HL-60 (cell line): ENCODE measurements at places on chromosomes 4 and X.

DNA sequence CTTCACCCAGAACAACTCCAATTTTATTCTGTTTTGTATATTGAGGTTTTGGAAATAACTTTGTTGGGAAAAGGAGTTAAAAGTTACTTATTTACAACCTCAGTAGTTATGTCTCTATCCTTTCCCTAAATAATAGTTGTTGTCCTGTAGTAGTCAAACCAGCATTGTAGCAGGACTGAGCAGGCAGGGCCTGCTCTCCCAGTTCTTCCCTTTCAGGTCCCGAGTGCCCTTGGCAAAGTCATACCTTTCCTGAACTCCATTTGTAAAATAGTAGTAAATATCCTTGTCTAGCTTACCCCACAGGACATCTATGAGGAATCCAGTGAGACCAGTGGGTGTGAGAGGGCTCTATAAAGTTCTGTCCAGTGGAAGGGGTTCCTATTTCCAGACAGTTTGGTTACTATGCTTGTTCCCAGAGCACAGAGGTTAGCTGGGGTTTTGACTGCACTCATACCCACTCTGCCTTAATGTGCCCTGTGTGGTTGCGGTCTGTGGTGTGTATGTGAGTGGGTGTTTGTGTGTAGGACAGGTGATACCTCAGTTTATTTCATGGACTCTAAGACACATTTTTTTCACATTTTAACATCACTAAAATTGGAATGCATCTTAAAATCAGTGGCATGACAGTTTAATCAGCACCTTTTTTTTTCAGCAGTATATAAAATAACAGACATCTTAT lies 136.3 kb downstream of the AMMECR1 start:
- no peak for DNase-seq

DNA sequence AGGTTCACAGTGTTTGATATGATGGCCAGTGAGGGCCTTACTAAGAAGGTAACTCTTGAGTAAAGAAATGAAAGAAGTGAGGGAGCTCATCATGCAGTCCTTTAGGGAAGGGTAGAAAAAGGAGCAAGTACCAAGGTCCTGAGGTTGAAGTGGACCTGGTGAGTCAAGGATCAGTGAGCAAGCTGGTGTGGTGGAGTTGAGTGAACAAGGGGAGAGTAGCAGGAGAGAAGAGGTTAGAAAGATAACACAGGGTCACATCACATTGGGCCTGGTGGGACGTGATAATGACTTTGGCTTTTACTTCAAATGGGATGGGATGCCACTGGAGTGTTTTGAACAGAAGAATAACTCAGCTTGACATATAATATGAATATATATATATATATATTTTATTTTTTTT lies 44.7 kb downstream of the OSTC start:
- DNase-seq: no peak

DNA sequence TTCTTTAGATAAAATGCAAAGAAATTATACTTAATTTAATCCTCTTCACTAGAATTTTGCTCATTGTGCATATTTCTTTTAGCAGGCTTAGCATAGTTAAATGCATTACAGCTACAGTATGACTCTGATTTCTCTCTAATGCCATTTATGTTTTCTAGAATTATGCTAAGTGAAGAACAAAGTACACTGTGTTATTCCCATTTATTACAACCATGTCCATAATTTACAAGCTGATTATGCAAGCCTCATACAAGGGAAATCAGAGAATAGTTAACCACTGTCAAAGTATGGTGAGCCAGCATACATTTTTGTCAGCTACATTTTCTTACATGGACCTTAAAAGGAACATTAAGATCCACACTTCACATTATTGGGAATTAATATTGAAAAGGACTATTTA lies 99.1 kb downstream of the MAB21L2 start:
- DNase-seq: no peak

GRCh38 chr4:173208420-173208819 lies 39.8 kb downstream of the GALNT7 start:
- no peak for DNase-seq

GRCh38 chr4:88629826-88630225 lies 37.5 kb downstream of the HERC3 start:
- no peak for DNase-seq

GRCh38 chr4:86730310-86730709 lies 118.9 kb downstream of the SLC10A6 start:
- DNase-seq: no peak

DNA sequence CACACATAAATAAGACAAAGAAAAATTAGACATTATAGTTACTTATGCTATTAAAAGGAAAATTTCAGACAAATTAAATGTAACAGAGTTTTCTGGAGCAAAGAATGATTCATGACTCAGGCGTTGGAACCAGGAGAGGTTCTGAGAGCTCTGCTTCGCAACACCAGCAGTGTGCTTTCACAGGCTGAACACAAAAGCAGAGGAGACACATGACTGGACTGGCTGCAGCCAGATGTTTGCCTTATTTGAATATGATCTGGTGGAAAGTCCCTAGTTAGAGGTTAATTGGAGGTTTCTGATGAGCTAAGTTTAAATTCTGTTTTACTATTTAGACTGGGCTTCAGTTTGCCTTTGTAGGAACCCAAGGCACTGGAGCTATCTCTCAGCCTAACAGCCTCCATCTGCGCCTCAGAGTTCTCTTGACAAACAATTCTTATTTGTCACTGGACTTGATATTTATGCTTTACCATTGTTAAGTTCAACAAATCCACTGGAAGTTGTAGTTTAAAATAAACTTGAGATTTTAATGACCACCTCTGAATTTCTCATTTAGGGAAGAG lies 16.2 kb downstream of the BOD1L1 start:
- DNase-seq: no peak

GRCh38 chrX:109720947-109721346 lies 12.1 kb downstream of the ACSL4 start:
- peak; percentile 9 for DNase-seq

DNA sequence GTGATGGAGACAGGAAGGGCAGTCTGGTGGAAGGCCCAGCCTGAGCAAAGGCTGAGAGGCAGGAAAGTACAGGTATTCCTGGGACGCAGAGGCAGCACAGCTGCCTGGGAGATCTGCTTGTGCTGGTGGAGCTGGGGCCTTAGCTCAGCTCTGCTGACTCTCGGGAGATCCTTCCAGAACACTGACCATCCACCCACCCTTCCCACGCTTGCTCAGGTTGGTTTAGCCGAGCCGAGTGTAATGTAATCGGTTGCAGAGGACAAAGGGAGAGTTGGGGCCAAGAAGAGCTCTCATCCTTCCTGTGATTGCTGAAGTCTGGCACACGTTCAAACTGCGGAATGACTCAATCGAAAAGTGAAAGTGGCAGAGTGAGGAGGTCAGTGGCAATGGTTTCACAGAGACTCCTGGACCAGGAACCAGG lies 43.1 kb upstream of the GPR78 start:
- no peak for DNase-seq

- peak; percentile 88 for DNase-seq
These were observed 49.4 kb downstream of the LPAR4 start for GRCh38 chrX:78796916-78797315.

- no peak for DNase-seq
These were observed 316.2 kb downstream of the STIM2 start for GRCh38 chr4:27176881-27177280.

DNA sequence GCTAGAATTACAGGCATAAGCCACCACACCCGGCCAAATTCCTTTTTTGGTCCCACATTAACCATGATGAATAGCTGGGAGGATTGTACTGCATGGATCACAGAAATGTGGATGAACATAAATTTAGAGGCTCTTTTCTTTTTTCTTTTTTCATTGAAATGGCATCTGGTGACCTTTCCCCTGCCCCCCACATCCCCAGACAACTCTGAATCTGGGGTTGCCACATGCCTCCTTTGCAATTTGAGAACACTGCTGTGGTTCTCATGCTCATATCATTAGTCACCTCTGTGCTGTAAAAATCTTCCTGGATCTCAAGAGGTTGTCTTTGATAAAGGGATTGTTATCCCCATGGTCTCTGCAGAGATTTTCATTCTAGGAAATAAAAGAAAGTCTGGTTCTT lies 22.8 kb upstream of the FMR1NB start:
- no peak for DNase-seq

DNA sequence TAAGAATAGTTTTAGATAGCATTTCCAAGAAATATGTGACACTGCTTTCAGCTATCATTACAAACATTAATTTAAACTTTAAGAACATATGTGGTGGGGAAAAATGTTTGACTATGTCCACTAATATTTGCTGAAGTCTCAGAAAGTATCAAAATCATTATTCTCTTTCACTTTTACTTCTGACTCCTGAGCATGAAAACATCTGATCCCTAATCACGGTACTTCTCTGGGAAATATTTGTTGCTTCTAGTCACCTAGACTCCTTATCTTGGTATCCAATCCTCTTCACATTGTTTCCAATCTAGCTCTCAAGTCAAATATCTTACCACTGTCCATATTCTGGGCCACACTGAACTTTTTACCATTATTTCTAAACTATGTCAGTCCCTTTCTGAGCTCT lies 10.8 kb downstream of the NUDT6 start:
- no peak for DNase-seq

DNA sequence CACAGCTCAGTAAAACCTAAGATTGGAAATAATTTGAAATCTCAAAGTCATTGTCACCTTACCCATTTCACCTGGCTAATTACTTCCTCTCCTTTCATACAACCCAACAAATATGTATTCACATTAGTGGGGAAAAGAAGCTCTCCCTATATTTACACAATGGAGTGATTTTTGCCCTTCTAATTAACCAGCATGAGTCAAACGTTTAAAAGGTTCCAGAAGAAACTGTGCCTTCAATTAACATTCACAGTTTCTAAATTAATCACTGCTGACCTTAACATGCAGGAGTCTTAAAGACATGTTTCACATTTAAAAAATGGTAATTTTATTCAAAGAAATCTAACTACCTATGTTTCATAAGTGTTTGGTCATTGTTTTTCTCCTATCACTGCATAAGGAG lies 254.6 kb downstream of the CBLL2 start:
- no peak for DNase-seq

- no peak for DNase-seq
These were observed 21.8 kb upstream of the JAKMIP1 start for GRCh38 chr4:6221851-6222760.

DNA sequence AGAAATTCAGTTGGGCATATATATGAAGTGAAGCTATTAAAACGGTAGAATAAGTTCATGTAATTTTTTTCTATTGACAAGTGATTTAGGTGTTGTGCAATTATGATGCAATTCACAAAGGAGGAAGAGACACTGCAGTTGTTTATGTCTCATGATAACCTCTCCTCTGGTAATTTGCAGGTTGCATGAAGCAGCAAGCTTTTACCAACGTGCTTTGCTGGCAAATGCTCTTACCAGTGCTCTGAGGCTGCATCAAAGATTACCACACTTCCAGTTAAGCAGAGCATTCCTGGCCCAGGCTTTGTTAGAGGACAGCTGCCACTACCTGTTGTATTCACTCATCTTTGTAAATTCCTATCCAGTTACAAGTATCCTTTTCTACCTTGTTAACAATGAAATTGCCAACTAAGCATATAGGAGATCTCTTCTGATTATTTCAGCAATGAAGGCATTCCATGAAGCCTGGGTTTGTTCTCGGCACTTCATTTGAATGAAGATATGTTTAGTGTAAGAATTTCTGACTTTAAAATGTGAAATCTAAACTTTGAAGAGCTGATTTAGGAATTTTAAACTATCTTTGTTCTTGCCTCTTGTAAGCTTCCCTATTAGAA lies 3.9 kb downstream of the TMEM33 start:
- peak; percentile 92 for DNase-seq

GRCh38 chr4:108366716-108367115 lies 198.0 kb upstream of the LEF1 start:
- no peak for DNase-seq

GRCh38 chr4:137226900-137227299 lies 305.4 kb downstream of the PCDH18 start:
- no peak for DNase-seq

DNA sequence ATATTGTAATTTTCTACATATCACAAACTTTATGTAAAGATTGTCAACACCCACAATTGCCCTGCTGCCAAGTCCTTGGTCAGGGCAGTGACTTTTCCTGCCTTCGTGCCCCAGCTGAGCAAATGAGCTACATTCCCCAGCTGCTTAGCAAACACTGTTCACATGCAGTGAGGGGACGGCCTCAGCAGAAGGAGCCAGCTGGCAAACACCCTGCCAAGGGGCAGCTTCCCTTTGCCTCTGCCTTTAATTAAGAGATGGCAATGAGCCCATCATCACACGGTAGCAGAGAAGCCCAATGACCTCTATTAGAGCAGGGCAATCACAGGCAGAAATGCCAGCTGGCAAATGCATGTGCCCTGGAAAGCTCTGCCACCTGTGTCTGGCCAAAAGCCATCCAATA lies 253.4 kb downstream of the EPHA5 start:
- no peak for DNase-seq

GRCh38 chrX:9555354-9555753 lies 90.5 kb downstream of the TBL1X start:
- no peak for DNase-seq

DNA sequence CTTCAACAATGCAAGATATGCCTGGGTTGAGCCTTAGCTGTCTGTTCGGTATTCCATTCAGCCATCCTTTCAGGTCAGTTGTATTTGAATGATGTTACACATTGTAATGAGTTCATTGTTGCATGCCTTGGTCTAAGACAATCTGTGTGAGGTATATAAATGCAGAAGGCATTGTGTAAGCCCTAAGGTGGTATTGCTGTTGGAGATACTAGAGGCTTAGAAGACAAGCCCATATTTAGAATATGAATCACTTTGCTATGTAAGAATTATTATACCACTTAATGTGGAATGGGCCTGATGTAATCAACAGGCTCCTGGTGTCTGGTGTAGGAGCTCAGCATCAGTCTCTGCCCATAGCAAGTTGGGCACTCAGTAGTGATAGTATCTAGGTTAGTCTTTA lies 473.4 kb upstream of the GNPDA2 start:
- no peak for DNase-seq

DNA sequence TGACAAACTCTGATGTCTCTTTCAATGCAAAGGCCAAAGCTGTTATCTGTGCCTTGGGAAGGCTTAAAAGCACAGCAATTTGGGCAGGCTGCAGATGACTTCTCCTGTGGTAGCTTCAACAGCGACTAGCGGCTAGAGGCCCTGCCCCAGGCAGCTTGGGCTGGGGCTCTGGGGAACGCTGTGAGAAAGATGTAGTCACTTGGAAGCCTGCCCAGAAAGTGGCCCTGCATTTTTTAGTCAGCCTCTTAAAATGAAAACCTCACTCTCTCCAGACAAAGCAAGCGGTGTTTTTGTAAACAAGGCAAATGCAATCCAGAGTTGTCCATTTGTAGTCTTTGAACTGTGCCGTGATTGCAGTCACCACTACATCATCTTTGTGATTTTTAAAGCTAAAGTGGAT lies 27.5 kb downstream of the PCYT1B start:
- DNase-seq: no peak

DNA sequence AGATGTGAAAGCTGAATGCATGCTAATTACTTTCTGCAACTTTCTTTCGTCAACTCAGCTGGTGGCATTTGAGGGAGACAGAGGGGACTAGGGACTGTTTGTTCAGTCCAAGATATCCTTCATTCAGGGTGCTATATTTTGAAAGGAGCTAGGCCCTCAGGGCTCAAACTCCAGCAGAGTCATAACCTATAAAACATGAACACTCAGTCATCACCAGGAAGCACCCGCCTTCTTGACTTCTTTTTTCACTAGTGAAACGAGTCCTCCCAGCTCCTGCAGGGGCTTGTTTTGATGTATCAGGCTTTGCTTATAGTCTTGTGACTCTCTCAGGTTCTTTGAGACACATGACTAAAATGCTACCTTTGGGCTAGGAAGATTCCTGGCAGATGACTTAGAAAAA lies 230.6 kb downstream of the PCDH7 start:
- DNase-seq: no peak
